GM04503 (cell line): ENCODE measurements at places on chromosomes 3 and 15.

DNA sequence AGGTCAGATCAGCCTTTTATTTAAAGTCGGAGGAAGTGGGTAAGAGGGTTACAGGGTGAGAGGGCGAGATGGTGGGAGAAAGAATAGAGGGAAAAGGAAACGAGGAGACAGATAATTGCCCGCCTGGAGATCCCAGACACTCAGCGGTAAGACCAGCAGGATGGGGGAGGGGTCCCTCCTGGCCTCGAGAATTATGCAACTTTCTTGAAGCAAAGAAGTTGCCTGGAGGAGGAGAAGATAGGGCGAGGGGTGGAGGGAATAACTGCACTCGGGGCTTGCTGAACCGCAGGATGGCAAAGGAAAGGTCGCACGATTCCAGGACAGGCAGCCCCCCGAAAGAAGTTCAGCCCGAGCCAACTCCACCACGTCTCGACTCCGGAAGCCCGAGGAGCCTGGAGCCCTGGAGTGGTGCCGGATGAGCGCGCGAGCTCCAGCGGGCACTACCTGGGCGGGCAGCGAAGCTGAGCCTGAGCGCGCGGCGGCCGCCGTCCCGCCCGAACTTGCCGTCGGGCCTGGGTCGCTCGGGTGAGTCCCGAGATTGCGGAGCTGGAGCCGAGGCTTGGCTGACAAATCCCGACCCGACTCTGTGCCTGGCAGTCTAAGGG, 402 bp downstream of the WWTR1 start:
- DNase-seq: no peak

- DNase-seq: no peak
These were observed 31.2 kb downstream of the IQCF6 start for GRCh38 chr3:51747840-51748239.

DNA sequence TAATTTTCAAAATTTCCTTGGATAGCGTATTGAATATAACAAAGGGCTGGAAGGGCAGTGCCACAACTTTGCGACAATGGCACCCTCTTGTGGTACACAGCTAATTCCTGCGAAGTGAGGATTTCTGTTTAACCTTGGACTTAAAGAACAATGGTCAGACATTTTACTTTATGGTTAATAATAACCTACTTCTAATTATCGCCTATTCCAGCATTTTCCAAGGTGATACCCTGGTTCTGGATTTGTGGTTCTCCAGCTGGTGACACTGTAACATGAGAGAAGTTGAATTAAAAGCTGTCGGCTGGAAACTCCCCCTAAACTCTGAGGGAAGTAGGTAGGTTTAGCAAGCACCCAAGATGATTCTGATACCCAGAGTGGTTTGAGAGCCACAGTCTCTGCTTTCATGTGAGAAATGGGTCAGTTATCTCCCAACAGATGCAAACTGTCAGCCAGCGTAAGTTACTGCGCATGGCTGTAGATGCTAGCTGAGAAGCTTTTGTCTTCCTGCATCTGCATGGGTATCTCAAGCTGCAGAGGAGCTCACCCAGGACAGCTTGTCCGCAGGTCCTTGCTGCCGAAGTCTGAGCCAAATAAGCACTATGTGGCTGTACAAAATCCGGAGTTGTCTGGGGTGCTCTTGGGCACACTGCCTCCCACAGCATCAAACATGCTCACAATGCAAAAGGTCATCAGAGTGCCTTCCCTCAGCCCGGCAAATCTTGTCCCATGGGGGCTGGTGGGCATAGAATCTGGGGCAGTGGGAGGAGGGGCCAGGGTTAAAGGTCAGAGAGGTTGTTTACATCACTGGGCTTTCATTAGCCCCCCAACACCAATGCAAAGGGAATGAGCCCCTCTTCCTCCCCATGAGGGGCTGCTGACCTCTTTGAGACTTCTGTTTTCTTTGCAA, 6.6 kb upstream of the CHSY1 start:
- DNase-seq: no peak

DNA sequence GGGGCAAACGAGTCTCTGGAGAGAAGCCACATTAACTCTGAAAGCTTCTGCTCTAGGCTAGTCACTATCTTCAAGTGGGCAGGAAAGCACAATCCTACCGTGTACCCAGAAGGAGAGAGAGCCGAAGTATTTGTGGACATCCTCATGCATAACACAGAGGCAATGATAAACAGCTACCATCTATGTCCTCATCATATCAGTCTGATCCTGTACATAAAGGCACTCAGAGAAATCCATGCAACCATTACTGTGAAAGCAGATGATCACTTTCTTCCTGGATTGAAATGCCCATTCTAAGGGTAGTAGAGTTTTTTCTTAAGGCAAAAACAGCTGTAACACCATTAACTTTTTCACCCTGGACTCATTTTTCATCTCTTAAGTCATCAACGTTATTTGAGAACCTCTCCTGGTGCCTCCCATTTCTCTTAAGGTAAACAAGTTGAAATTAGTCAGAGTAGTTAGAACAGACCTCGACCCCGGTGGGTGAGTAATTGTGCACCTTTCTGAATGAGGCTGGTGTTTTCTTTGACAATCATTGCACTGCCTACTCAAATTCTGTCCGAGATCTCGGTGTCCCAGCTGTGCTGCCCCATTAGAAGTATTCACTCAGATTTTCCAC, 327.4 kb downstream of the SHQ1 start:
- no peak for DNase-seq

DNA sequence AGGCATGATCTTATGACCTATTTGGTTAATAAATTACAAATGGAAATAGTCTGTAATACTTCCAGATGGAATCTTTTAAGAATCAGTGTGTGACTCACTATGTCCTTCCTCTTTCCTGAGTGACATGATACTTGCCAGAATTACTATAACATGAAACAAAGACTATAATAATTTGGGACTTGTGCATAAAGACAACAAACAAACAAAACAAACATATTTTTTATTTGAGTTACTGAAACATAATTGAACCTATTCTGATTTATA, 1268.1 kb downstream of the OTOL1 start:
- no peak for DNase-seq

DNA sequence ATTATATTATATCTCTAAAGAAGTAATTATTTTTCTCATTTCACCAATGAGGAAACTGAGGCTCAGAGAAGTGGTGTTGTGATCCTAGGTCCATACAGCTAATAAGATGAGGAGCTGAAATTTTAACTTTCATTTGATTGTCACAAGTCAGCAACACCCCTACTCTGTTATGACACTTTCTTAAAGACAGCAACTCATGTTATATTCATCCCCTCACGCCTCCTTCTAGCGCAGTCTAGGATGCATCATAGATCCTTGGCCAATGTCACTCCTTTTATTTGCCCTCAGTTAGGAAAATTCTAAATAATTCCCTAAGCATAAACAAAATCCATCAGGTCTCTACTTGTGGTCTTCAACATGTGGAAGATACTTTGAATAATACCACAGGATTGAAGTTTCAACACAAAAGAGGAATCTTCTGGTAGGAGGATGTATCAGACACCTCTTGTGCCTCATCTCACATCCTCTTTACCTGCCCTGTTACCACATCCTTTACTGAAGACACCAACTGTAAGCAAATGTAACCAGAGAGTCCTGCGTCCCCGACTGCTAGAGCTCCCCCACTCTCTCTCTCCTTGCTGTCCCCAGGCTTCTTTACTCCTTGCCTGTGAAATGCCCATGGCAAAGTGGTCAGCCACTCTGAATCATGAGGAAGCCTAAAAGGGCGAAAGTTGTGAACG, 53.7 kb downstream of the TRIM42 start:
- DNase-seq: no peak

- no peak for DNase-seq
These were observed 36.4 kb upstream of the EIF3J start for GRCh38 chr15:44500555-44500954.

GRCh38 chr15:75640483-75641178, 607 bp upstream of the IMP3 start:
- DNase-seq: no peak

DNA sequence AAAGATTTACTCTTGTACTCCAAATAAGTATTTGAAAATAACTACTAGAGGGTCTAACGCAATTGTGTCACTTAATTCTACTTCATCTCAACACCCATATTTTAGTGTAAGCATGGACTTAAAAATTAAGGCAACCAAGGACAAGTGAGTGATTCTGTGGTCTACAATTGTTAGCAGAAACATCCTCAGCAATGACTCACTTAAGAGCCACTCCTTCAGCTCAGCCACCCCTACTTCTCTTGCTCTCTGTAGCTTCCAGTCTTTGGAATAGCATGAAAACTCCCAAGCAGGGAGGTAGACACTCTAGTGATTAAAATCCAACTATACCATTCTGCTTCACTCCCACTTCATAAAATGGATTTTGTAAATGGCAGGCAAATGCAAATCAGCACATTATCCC, 116.0 kb upstream of the LRRN1 start:
- DNase-seq: no peak

GRCh38 chr3:134028486-134029255, 1.1 kb downstream of the SLCO2A1 start:
- no peak for DNase-seq

DNA sequence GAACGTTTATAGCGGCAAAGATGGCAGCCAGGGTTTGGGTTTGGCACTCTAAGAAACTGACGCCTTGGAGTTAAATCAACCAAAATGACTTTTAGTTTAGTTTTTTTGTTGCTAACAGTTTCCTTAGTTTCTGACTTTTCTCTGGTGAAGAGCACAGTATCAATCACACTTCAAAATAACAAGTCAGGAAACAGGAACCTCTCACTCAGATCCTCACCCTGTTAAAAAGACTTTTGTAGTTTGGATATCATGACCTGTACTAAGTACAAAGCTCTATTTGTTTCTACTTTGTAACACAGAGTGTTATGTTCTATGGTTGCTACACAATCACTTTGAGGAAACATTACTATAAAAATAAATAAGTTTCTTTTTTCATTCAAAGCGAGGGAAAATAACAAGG, 51.1 kb downstream of the ATP10A start:
- no peak for DNase-seq

DNA sequence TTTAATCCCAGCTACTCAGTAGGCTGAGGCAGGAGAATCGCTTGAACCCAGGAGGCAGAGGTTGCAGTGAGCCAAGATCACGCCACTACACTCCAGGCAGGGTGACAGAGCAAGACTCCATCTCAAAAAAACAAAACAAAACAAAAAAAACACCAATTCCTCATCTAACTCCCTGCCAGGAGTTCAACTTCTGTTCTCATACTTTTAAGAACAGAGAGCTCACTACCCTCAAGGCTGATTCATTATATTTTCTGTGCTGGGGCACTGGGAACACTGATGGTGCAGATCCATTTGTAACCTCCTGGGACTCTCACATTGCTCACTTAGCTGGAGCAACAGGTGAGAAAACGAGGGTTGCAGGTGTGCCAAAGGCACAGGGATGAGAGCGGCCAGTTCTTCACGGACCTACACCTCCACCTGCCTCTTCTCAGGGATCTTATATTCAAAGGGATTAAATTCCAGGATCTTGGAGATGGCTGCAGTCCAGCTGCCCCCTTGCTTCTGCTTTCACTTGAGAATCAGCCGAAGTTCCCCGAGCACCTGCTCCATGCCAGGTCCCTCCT, 12.3 kb upstream of the CSK start:
- DNase-seq: no peak

DNA sequence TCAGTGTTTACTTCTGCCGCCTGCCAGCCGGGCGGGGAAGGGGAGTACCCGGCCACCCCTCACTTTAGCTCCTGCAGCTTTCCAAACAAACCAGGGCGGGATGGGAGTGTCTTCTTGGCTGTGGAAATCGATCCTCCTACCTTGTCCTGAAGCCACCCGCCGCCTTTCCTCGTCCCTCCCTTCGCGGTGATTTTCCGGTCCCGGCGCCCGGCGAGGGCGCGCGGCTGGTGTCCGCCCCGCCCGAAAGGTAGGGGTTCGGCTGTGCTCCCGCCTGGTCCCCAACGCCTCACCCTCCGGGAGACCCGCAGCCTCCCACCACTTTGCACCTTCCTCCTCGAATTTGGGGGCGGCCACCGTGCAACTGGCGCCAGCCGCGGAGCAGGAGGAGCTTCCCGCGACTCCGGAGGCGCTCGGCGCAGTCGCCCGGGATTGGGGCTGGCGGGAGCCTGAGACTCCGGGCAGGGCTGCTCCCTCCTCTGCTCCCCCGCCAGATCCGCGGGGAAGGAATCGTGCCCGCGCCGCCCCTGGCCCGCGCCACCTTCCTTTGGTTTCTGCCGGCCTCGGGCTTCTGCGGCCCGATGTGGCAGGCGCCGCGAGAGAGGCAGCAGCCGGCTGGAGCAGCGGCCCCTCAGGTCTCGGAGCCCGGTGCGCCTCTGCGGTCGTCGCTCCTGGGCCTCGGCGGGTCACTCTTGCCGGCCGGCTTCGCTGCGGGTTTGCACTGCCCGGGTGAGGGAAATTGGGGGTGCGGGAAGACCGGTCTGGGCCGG, 30.7 kb upstream of the ST3GAL6 start:
- no peak for DNase-seq

GRCh38 chr3:49867871-49868321, 1.8 kb downstream of the CAMKV start:
- no peak for DNase-seq

DNA sequence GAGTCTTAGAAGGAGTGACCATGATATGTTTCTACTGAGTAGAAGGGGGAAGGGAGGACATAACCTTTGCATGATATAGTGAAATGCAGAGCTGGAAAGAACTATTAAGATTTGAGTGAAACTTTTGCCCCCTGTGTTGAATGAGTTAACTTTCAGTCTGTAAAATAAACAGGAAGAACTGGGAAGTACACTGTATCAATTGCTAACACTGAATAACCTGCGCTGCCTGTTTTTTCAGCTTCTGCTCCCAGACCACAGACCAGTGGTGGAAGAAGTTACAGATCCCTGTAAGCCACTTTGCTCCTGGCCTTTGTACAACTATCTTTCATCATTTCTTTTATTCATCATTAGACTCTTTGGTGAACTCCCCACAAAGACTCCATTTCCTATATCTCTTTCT, 3.6 kb upstream of the LRCH3 start:
- DNase-seq: no peak

DNA sequence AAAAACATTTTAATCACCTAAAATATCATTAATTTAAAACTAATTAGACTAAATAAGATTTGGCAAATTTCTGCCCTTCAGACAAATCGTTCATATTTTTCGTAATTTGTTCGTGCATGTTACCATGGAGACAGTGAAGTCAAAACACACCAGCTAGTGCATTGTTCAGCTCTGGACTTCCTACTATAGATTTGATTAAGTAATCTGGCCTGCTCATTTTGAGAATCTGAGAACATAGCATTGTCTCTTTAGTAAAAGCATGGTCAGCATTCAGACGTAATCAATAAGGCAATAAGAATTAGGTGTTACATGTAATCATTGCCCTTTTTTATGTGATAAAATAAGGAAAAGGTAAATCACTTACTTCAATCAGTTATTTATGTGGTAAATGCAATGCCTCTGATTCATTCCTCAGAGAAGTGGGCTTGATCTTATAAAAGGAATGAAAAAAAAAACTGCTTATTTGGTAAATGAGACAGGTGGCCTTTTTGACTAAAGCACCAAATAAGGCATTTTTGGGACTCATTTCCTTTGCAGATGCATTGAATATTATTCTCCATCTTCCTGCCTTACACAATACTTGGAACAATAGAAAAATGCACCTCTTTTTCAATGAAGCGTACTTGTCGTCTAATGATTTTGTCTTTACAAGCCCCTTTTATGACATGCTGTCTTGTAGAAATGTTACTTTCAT, 84.5 kb upstream of the FNDC3B start:
- no peak for DNase-seq

- DNase-seq: no peak
These were observed 7.8 kb downstream of the XPC start for GRCh38 chr3:14170531-14171159.

GRCh38 chr3:146416366-146416765, 53.0 kb downstream of the PLSCR2 start:
- DNase-seq: no peak

GRCh38 chr15:63274427-63274826, 3.0 kb upstream of the APH1B start:
- no peak for DNase-seq

- DNase-seq: no peak
These were observed 272.6 kb downstream of the SUCLG2 start for GRCh38 chr3:67381667-67382272.
